ENCODE measurements at places on chromosomes 6 and 20.

GRCh38 chr6:166658792-166659150, 31.7 kb upstream of the RPS6KA2 start:
- no peak for DNase-seq

- no peak for DNase-seq
These were observed 87.1 kb downstream of the CDC5L start for GRCh38 chr6:44474643-44475042.

DNA sequence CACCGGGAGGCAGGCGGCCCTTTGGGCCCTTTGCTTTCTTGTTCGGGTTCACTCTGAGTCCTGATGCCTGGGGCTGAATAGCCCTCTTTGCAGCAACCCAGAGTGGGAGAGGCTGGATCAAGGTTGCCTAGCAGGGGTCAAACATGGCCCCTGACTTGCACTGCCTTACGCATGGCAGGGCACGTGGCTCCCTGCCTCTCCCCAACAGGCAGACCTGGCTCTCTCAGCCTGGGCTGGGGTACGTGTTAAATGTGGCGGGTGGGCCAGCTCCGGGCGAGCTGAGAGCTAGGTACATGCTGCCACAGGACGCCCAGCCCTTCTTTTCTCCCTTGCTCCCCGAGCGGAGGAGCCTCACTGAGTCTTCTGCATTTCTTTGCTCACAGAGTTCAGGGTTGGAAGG, 7.3 kb downstream of the C6orf132 start:
- no peak for DNase-seq

- no peak for DNase-seq
These were observed 8.1 kb upstream of the GTF3C6 start for GRCh38 chr6:110950440-110950839.

Measured in RPMI7951 (cell line).